Peyer's patch (tissue), 4 donors: ENCODE measurements at places on chromosomes 7 and 10.

DNA sequence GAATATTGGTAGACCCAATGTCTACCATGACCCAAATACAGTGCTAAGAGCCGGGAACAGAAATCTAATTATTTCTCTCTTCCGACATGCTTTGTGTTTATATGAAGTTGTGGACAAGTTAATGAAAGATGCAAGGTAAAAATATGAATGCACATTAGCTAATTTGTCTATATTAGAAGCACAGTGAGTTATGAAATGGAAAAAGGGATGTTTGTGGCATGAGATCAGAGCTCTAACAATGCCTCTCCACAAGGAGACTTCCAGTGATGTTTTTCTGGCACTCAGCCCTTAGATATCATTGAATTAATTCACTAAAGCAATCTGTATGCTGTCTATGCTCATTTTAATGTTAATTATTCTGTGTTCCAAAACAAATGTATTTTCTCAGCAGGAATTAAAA lies 897.2 kb downstream of the CNTNAP2 start:
- H3K27me3 ChIP-seq: no peaks in the 10 kb centered on the region
- H3K36me3 ChIP-seq: no peaks in the 10 kb centered on the region
- H3K4me1 ChIP-seq: no peaks in the 10 kb centered on the region
- no peak for DNase-seq
- H3K4me3 ChIP-seq: no peak overlapping the region

DNA sequence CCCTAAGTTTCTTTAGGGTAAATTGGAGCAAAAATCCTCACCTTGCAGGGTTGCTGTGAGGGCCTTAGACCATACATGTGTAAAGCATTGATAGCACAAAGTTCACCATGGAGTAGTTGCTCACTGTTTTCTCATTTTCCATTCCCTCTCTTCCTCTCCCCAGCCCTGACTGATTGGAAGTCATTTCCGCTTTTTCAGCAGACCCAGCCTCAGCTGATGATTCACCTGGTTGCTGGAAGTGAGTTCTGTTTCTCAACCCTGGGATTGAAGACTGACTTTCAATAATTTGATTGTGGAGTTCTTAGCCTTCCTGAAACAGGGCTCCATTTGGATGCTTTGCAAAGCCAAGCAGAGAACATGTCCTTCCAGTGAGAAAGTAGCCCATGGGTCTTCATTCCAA lies 107.0 kb downstream of the PLXNA4 start:
- no peaks in the 10 kb centered on the region for H3K27me3 ChIP-seq
- no peak overlapping the region for H3K27ac ChIP-seq
- DNase-seq: no peak

DNA sequence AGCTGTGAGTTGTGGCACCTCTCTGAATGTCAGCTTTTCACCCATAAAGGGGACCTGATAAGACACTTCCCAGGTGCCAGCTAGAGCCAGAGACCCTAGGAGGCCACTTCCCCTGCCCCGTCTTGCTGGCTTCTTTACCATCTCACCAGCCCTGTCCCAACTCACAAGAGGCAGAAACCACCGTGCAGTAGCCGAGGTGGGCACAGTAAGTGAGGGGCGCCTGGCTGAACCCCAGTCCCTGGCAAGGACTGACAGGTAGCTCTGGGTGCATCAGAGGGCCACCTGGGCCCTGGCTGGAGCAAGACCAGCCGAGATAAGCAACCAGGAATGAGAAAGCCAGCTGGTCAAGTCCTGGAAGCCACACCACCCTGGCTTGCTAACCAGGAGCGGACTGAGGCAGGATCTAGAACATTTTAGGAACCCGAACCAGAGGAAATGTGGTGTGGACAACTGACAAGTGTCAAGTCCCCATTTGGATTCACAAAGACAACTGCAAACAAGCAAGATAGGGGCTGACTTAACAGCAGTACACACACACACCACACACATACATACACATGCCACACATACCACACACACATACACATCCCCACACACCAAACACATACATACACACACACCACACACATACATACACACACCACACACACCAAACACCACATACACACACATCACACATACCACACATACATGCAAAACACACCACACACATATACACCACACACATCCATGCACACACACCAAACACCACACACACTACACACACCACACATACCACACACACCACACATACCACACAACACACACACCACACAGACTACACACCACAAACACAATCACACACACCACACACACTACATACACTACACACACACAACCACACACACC lies 20.8 kb downstream of the OGDHL start:
- H3K36me3 ChIP-seq: no peaks in the 10 kb centered on the region
- H3K4me3 ChIP-seq: no peak overlapping the region
- H3K27me3 ChIP-seq: no peaks in the 10 kb centered on the region
- no peak overlapping the region for H3K27ac ChIP-seq
- no peak for DNase-seq

GRCh38 chr10:5252177-5253037 lies 55.8 kb downstream of the AKR1C4 start:
- H3K27ac ChIP-seq: no peak overlapping the region
- no peaks in the 10 kb centered on the region for H3K27me3 ChIP-seq
- no peak overlapping the region for H3K4me3 ChIP-seq
- H3K4me1 ChIP-seq: no peaks in the 10 kb centered on the region
- no peaks in the 10 kb centered on the region for H3K36me3 ChIP-seq

DNA sequence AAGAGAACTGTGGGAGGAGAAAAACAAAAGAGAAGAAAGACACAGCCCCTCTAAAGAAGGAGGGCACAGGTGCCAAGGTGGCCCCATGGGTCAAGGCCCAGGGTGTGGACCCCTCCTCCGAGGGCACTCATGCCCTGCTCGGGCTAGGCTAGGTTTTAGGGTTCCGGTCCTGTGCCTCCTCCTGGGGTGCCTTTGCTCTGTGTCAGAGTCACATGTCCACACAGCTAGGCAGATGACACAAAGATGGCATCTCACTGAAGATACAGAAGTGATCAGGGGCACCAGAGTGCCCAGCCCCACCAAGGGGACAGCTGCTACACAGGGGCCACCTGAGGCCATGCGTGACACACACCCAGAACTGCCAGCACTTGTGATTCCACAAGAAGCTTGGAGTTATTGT lies 116.4 kb upstream of the PPIF start:
- no peak overlapping the region for H3K27ac ChIP-seq
- H3K4me1 ChIP-seq: no peaks in the 10 kb centered on the region
- DNase-seq: no peak
- no peaks in the 10 kb centered on the region for H3K27me3 ChIP-seq

- no peak overlapping the region for H3K4me3 ChIP-seq
- H3K27me3 ChIP-seq: no peaks in the 10 kb centered on the region
- no peaks in the 10 kb centered on the region for H3K4me1 ChIP-seq
These were observed 8.0 kb downstream of the SLC18A2 start for GRCh38 chr10:117248750-117249465.

DNA sequence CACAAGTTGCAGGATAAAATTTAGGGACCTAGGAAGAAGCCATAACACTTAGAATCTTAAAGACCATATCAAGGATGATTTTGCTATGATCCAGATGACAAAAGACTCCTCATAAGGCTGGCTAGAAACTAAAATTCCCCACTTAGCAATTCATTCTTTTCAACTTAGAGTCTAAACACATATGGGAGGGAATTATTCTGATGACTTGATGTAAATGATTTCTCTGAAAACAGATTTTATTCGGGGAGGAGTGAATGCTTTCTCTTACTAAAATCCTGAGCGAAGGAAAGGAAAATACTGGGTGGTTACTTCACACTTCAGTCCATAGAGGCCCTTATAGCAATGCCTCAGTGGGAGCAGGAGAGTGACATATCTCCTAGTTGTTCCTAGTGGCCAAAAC lies 138.7 kb upstream of the SORCS1 start:
- DNase-seq: no peak
- H3K27ac ChIP-seq: no peak overlapping the region
- H3K36me3 ChIP-seq: no peaks in the 10 kb centered on the region
- no peaks in the 10 kb centered on the region for H3K27me3 ChIP-seq
- H3K4me3 ChIP-seq: no peak overlapping the region
- no peaks in the 10 kb centered on the region for H3K4me1 ChIP-seq

GRCh38 chr7:148570510-148570909 lies 20.1 kb upstream of the C7orf33 start:
- DNase-seq: no peak
- H3K27me3 ChIP-seq: no peaks in the 10 kb centered on the region
- H3K4me3 ChIP-seq: no peak overlapping the region
- H3K36me3 ChIP-seq: no peaks in the 10 kb centered on the region

- DNase-seq: no peak
- H3K27me3 ChIP-seq: no peaks in the 10 kb centered on the region
- no peaks in the 10 kb centered on the region for H3K4me1 ChIP-seq
- H3K36me3 ChIP-seq: no peaks in the 10 kb centered on the region
These were observed 7.1 kb downstream of the ARPC1B start for GRCh38 chr7:99381664-99382075.

- no peak overlapping the region for H3K4me3 ChIP-seq
- H3K27ac ChIP-seq: no peak overlapping the region
- H3K4me1 ChIP-seq: no peaks in the 10 kb centered on the region
These were observed 26.7 kb upstream of the GGCT start for GRCh38 chr7:30531286-30531685.

DNA sequence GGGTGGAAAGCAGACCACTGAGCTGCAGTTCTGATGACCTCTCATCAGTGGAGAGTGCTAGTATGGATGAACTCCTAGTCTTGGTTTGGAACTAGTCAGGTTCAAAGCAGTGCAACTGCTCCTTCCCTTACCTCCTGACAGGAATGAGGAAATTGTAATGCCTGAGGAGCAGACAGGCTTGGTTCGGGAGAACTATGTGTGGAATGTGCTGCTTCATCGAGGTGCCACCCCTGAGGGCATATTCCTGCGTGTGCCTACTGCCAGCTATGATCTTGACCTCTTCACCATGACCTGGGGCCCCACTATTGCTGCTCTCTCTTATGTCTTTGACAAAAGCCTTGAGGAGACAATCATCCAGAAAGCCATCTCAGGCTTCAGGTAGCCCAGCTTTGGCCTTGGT lies 27.4 kb upstream of the NFKB2 start:
- H3K27me3 ChIP-seq: no peaks in the 10 kb centered on the region
- no peaks in the 10 kb centered on the region for H3K36me3 ChIP-seq
- H3K4me3 ChIP-seq: no peak overlapping the region

DNA sequence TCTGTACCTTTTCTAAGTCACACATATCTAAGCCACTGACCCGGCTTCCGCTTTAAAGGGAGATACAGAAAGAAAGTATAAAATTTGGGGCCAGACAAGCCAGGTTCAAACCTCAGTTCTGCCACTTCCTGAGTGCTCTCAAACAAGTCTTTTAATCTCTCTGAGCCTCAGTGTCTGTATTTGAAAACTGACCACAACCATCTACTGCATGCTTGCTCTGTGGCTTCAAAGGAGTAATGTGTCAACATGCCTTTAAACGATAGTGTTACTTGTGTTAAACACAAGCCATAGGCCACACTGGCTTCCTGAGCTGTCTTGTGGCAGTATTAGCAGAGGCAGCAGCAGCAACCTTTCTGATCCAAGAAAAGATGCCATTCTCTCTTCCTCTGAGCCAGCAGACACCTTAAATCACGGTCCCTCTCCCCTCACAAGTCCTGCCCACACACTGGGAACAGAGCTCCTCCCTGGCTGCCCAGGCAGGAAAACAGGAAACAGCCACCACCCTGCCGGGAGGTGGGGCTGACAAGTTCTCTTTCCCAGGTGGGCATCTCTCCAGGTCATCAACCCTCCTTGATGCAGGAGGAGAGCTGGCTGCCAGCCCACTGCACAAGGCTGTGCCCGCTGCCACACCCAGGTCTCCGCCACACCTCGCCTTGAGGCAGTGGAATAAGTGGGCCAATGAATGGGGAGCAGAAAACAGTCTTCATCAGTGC lies 10.7 kb downstream of the HIP1 start:
- no peak overlapping the region for H3K4me3 ChIP-seq
- no peaks in the 10 kb centered on the region for H3K4me1 ChIP-seq
- peak; percentile 45 for DNase-seq
- H3K36me3 ChIP-seq: no peaks in the 10 kb centered on the region
- no peaks in the 10 kb centered on the region for H3K27me3 ChIP-seq
- peak overlapping the region; percentile 30 for H3K27ac ChIP-seq

DNA sequence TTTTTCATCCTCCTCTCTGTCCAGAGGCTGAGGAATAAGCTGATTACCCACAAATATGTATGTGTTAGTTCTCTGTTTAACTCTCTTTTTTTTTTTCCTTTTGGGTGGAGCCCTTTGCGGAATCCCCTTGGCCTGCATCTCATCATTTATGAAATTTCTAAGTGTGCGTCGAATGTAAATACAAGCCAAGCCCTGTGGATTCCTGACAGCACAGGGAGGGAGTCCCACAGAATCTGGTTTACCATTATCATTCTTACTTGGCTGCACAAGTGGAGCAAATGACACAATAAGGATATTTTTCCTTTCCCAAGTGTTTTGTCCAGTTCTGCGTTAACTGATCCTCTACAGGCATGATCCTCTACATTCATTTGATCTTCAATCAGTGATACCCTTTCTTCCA lies 11.4 kb downstream of the STK31 start:
- H3K27ac ChIP-seq: no peak overlapping the region
- H3K27me3 ChIP-seq: no peaks in the 10 kb centered on the region

DNA sequence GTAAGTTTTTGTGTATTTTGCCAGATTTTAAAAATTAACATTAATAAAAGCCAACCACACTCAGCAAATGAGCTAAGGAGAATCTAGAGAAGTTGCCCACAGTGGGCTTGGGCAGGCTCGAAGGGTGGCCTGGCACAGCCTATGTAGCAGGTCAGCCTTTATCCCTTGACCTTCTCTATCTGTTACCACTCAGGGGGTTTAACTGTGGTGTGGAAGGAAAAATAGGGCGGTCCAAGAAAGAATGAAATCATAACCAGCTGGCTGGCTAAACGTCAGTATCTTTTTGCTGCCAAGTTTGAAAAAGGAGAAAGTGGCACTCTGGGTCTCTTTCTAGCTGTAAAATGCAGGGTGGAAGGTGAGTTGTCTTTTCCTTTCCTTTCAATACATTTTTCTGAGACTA lies 130.3 kb upstream of the ASAH2 start:
- DNase-seq: no peak
- no peak overlapping the region for H3K27ac ChIP-seq
- no peak overlapping the region for H3K4me3 ChIP-seq
- no peaks in the 10 kb centered on the region for H3K4me1 ChIP-seq
- no peaks in the 10 kb centered on the region for H3K36me3 ChIP-seq
